Activated naive CD4-positive, alpha-beta T cell treated with Interleukin-2 at 50 U/mL for 16 hours (primary cell): ENCODE measurements at places on chromosomes 12 and 14.

DNA sequence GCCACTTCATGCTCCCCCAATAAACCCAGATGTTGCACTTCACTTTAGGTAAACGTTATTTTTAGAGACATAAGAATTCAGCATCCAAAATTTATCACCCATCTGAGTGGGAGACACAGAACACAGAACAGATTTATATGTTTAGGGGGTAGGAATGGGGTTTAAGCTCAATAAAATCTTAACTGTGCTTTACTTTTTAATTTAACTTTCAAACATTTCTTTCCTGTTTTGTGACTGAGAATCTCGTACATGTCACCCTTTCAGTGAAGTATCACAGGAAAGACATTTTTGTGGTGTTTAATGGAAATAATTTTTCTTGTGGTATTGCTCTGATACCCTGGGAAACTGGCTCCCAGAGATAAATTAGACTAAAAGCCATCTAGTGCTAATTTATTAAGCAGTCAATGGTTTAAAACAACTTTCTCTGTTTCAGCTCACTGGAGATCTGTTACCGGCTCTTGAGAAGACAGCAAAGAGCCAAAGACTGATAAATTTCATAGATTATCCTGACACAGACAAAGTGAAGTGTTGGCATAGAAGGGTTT lies 148.0 kb upstream of the BMP4 start:
- no peak for DNase-seq

DNA sequence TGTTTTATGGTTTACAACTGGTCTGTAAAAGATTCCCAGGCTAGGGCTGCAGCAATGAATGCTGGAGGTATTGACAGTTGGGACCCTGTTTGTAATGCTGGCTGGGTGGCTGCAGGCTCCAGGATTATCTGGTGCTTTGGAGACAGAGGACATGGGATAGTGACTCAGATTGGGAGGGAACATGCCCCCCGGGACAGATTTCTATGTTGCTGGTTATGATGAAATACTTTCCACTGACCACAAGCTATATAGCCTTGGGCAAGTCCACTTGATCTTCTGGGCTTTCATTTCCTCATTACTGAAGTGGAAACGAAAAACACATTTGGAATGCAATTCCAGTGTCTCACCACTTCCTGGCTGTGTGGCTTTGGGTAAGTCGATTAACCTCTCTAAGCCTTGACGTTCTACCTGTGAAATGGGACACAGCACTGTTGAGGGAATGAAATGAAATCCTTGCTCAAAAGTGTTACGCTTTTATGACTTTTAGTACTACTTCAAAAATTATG lies 6.3 kb upstream of the TPCN1 start:
- DNase-seq, result no peak

DNA sequence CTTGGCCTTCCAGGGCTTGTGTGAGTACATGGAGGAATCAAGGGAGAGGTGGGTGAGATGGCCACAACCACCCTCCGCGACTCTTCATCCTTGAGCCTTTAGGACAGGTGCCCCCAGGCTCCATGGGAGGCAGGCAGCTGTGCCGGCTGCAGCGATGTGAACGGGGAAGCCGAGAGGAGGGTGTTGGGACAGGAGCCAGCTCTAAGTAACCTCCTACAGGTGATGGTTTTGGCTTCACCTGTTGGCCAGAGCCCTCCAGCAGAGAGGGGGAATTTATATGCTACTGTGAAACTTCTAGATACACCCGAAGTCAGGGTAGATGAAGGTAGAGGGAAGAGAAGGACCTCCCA lies 132.2 kb upstream of the HIF1A start:
- no peak for DNase-seq

GRCh38 chr12:46387670-46388069 lies 15.1 kb upstream of the SLC38A2 start:
- no peak for DNase-seq

DNA sequence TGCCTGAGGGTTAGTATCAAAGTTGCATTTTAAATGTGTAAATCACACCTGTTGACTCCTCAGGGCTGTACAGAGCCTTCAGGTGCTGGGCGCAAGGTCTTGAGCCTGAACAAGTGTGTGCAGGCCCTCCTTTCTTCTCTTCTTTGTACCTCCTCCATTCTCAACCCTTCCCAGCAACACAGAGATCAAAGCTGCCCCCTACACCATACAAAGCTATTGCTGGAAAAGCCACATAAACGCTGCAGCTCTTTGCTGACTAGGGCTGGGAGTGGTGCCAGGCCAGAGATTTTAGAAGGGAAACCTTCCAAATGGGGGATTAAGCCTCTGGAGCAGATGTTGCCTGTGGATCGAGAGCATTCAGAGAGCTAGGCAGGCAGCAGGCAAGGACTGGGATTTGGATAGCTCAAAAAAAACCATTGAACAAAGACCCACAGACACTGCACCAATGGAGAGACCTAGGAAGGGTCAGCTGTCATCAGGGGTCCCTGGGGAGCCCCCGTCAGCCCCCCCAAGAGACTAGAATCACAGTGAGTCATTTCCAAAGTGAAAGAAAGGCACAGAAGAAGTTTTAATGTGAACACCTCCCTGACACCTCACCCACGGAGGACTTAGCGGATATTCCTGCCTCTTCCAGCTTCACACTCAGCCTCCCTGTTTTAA lies 18.2 kb upstream of the SUSD6 start:
- no peak for DNase-seq

GRCh38 chr12:116958402-116959197 lies 47.9 kb downstream of the FBXW8 start:
- DNase-seq, result no peak

DNA sequence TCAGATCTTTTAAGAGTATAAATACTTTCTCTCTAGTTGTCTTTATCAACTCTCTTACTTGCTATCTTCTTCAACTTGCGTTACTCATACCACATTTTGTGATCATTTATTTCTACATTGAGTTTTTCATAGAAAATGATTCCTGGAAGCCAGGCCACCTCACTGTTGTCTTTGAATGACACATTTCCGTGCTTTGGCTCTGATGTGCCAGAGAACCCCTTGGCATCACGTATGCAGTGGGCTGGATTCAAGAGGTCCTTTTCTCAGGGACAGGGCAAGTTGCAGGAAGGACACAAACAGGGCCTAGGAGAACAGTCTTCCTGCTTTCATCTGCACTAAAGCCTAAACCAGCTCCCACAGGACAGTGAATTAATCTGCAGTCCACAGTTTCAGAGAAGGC lies 70.3 kb upstream of the PYGL start:
- no peak for DNase-seq

- no peak for DNase-seq
Measured at GRCh38 chr12:61758661-61759060, 501.5 kb upstream of the USP15 start.

DNA sequence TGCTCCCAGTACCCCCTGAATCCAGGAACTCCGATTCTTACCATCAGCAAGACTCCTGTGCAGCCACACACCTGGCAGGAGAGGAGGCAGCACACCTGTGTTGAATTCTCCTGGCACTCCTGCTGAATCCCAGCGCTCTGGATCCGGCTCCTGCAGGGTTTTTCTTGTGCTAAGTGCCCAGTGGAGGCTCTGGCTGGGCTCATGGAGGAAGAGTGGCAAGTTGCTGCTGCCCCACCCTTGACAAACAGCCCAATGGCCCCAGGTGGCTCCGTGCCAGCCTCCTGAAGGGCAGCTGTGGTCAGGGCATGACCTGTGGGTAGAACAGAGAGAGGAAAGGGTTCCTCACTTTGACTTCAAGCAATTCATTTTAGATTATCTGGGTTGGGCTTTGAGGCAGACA lies 20.0 kb downstream of the CRACR2A start:
- no peak for DNase-seq

DNA sequence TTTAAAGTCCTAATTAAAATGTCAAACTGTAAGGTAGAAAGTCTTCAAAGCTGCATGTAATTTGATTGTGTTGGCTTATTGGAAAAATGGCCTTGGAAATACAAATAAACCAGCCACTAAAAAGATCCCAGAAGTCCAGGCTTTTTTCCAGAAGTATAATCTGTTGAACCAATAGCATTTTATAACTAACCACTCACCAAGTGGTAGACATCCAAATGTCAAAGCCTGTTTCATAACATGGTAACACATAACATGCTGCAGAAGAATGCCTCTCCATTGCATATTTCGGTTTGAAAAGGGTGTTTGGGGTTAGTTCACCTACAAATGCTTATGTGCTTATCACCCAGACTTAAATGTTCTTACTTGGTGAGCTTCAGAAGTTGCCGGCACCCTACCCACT lies 183.7 kb upstream of the DIO2 start:
- DNase-seq, result no peak

GRCh38 chr12:58665375-58665774 lies 254.9 kb downstream of the LRIG3 start:
- no peak for DNase-seq

DNA sequence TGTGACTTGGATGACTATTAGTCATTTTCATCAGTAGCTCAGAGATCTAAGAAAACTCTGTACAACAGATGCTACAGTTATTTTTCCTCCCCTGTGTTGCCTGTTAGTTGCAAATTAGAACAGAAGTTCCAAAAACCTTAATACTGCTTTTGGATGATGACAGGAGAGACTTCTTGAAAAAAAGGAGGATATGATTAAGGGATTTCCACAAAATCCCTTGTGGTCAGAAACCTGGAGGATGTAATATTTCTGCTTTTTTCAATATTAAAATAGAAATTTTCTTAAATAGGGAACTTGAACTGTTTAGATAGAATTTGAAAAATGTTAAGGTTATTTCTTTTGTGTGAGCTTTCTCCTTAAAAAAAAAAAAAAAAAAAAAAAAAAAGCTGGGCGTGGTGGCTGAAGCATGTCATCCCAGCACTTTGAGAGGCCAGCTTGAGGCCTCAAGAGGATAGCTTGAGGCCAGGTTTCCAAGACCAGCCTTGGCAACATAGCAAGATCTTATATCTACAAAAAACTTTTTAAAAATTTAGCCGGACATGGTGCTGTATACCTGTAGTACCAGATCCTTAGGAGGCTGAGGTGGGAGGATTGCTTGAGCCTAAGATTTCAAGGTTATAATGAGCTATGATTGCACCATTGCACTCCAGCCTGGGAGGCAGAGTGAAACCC lies 14.1 kb downstream of the CMAS start:
- no peak for DNase-seq

GRCh38 chr12:110508071-110508586 lies 6.0 kb downstream of the RAD9B start:
- DNase-seq, result no peak

DNA sequence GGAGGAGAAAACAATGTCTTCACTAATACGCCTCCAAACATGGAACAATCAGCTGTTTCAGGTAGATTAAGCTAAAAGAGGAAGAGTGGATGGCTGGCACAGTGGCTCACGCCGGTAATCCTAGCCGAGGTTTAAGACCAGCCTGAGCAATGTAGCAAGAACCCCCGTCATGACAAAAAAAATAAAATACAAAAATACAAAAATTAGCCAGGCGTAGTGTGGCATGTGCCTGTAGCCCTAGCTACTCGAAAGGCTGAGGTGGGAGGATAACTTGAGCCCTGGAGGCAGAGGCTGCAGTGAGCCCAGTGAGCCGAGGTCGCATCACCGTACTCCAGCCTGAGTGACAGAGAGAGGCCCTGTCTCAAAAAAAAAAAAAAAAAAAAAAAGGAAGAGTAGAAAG lies 1.2 kb upstream of the MED13L start:
- no peak for DNase-seq

DNA sequence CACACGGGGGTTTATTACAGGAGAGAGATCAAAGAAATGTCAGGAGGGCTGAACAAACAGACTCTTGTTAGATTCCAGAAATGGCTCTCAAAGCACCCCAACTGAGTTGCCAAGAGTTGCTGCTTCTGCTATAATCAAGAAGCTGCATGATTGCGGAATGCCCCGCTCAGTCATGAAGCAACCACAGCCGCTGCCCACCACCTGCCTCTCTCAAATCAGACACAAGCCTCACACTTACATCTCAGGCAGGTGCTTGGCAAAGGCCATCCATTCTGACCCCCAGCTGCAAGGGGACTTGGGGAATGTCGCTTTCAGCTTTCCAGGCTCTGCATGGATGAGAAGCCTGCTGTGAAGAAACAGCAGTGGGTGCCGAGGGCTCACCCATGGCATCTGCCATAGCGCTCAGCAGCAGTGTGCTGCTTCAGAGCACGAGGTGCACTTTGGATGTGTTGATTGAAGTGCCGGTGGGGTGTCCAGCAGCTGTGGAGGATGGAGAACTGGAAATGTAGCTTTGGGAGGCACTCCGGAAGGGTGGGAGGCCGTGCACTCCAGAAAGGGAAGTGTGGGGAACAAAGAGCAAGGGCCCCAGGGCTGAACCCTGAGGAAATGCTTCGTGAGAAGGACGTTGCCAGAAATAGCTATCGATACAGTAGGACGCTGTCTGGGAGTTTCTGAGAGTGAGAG lies 37.7 kb downstream of the LRRC74A start:
- DNase-seq, result no peak
